ENCODE measurements at places on chromosomes 6 and 20.

- DNase-seq = no peak
Observed at GRCh38 chr6:3754776-3755175, 3.3 kb upstream of the PXDC1 start.

DNA sequence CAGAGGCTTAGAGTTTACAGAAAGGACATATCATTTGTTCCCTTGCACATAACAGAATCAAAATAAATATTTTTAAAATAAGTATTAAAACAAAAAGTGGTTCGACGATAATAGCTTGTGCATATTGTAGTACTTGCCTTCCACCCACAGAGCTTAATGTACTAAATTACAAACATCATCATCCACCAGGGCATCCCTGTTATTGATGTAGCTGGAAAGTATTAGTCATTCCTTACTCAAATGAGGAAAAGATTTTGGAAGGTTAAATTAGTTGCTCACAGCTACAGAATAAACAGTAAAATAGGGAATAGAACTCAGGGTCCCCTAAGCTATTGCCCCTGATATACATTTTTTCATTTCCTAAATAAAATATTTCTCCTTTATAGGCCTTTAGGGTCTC, 150.3 kb downstream of the PTPRK start:
- DNase-seq = no peak

GRCh38 chr6:11493974-11494373, 43.6 kb upstream of the TMEM170B start:
- no peak for DNase-seq

DNA sequence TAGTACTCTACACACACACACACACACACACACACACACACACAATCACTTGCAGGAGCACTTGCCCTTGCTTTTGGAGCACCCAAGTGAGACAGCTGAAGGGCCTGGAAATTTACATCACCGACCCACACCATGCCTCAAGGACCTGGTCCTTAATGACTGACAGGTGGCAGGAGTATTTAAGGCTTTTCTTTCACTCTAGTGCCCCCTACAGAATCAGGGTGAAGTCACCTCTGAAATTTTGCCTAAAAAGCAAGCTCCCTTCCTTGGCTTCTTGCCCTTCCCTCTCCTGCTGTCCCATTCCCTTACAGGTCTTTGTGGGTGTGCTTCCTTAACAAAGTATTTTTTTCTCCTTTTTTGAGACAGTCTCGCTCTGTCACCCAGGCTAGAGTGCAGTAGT, 353.5 kb upstream of the IRAK1BP1 start:
- DNase-seq = no peak

DNA sequence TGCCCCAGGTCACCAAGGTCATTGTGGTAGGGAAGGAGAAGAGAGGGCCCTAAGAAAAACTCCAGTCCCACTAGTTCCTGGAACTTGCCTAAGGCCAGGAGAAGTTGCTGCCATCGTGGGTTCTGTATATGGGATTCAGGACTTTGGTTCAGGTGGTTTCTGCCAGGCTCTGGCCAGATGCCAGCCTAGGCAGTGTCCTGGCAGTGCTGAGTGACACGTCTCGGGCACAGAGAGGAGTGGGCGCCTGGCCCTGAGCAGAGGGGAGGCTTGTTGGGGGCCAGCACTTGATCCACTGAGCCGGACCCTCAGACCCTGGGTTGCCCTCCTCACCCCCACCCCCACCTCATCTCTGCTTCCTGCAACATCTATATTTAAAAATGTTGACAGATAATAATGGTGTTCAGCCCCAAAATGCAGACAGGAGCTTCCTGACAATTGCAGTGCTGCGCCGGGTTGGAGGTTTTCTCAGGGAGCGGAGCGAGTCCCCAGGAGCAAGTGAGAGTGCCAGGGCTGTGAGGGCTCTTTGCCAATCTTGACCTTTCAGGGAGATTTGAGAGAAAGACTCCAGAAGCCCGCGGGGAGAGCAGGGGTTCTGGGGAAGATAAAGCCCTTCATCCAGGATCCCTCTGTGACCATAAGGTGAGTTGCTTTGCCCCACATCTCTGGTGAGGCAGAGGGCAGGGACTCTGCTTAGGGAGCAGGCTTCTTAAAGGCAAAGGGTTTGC, 71.9 kb downstream of the PHACTR3 start:
- no peak for DNase-seq
